ENCODE measurements at places on chromosomes 6 and 20.

GRCh38 chr20:48486065-48486464 is 341.7 kb downstream of the PREX1 start:
- no peak for DNase-seq

- DNase-seq: no peak
These were observed 125.8 kb downstream of the MAP7 start for GRCh38 chr6:136424450-136424849.

DNA sequence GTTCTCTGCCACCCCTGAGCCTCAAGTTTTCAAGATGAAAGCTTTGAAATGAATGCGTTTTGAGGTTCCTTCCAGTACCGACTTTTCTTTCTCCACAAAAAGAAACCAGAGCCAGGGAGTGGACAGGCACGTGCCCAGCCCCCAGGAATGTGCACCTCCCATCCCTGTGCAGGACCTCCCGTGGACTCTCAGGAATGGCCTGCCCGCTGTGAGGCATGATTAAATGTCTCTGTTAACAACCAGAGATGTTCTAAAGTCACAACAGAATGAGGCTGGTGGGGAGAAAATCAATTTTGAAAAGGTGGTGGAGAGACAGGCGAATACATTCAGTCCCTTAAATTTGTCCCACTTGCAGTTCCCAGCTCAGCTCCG is 1.5 kb downstream of the TGM3 start:
- DNase-seq: no peak

DNA sequence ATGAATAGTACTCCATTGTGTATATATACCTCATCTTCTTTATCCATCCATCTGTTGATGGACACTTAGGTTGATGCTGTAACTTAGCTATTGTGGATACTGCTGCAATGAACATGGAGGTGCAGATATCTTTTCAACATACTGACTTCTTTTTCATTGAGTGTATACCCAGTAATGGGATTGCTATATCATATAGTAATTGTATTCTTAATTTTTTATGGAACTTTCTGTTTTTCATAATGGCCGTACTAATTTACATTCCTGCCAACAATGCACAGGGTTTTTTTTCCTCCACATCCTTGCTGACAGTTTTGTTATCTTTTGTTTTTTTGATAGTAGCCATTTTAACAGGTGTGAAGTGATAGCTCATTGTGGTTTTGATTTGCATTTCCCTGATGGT is 5.2 kb downstream of the CCN2 start:
- no peak for DNase-seq

- no peak for DNase-seq
These were observed 275.0 kb downstream of the CENPW start for GRCh38 chr6:126614642-126615504.

- no peak for DNase-seq
These were observed 21.0 kb downstream of the SULF2 start for GRCh38 chr20:47764154-47764733.

DNA sequence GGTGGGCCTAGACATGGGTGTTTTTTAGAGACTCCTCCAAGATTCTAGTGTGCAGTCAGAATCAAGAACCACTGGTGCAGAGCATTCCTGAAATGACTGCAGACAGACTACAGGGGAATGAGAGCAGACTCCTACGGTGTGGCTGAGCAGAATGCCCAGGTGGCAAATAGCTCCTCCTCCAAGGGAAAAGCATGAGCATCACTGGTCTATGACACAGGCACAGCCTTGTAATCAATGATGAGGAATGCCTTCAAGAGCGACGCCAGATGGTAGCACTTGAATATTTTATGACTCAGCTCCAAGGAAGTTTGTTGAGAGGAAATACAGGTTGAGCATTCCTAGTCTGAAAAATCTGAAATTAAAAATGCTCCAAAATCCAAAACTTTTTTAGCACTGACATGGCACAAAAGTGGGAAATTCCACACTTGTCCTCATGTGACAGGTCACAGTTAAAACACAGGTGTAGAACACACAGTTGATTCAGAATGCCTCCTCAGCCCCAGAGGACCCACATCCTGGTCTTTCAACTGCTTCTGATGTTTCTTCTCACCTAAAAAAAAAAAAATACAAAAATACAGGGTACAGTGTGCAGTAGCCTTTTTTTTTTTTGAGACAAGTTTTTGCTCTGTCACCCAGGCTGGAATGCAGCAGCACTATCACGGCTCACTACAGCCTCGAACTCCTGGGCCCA is 10.6 kb upstream of the FAM8A1 start:
- DNase-seq: no peak

DNA sequence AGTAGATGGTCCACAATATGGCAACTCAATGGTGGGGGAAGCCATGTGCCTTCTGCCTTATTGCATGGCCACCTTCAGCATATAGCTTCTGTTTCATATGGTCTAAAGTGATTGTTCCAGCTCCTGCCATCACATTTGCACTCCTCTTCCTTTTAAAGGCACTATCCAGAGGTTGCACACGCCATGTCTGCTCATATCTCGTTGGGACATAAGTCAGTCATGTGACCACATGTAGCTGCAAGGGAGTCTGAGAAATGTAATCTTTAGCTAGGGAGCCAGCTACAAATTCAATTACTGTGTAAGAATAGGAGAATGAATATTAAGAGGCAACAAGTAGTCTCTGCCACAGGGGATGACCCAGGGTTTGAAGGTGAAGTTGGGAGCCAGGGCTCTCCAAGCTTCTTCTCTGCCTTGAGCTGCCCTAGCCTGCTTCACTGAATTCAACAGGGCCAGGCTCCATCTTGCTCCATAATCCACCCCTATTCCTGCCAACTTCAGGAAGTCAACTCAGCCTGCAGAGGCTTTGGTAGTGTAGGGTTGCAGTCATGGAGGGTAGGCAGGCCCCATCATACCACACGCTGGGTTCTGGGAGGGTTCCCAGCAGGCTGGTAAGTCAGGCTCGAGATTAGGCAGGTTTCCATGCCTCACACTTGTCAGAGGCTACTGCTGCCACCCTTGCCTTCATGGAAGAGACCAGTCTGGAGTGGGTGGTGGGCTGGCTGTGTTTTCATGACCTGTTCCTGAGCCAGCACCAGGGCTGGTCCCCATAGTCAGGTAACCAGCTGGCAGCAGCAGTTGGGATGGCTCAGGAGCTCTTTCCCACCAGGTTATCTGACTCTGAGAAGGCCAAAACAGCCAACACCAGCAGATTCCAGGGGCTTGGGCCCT is 56.7 kb upstream of the SAYSD1 start:
- no peak for DNase-seq

GRCh38 chr20:15162079-15162647 is 824.8 kb upstream of the FLRT3 start:
- DNase-seq: no peak

- no peak for DNase-seq
These were observed 20.1 kb downstream of the KCNK17 start for GRCh38 chr6:39294133-39294532.

DNA sequence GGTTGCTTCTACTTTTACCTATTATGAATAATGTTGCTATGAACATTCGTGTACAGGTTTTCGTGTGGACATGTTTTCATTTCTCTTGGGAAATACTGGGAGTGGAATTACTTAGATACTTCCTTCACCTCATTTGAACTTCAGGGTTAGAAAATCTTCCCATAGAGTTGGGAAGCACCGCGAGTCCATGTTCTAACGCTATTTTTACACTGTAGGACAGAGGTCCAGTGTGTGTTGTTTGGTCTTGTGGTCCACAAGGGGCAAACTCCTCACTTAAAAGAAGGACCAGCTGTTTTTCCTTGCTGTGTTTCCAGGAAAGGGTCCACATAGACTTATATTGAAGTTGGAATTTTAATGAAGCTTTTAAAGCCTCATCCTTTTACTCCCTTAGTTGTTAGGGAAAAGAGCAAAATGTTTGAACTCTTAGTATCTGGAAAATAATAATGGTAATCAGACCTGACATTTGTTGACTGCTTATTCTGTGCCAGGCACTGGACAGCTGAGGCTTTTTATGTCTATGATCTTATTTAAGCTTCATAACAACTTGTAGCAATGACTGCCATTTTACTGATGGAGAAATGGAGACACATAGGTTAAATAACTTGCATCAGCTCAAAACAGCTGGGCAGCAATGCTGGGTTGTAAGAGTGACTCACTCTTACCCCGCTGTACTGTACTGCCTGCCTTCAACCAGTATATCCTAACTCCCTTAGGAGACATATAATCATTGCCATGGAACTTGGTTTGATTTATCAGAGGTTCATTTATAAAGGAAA is 52.0 kb downstream of the CDC5L start:
- no peak for DNase-seq

- DNase-seq: peak; percentile 51
These were observed 102.0 kb downstream of the OR2B2 start for GRCh38 chr6:27809939-27810767.

- DNase-seq: no peak
These were observed 232.1 kb upstream of the TENT5A start for GRCh38 chr6:81984599-81984998.

GRCh38 chr6:55199239-55199638 is 24.9 kb downstream of the HCRTR2 start:
- no peak for DNase-seq

GRCh38 chr6:134892362-134892761 is 57.5 kb downstream of the ALDH8A1 start:
- no peak for DNase-seq

- DNase-seq: no peak
These were observed 287.1 kb upstream of the SGK1 start for GRCh38 chr6:134605034-134605433.

DNA sequence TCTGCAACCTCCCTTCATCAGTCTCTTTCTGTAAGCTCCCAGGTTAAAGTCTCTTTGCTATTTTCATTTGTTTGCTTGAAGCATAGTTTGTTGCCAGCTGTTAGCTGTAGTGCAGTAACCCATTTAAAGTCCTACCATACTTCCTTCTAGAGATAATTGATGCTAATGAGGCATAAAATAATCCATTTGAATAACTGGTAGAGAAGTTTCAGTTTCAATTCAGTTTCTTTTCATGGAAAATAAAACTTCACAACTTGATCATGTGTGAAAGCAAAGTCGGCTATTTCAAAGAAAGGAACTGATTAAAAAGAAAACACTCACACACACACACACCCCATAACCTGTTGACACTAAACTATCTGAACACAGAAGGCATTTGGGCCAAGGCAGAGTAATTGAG is 68.5 kb upstream of the TENT5A start:
- DNase-seq: no peak

DNA sequence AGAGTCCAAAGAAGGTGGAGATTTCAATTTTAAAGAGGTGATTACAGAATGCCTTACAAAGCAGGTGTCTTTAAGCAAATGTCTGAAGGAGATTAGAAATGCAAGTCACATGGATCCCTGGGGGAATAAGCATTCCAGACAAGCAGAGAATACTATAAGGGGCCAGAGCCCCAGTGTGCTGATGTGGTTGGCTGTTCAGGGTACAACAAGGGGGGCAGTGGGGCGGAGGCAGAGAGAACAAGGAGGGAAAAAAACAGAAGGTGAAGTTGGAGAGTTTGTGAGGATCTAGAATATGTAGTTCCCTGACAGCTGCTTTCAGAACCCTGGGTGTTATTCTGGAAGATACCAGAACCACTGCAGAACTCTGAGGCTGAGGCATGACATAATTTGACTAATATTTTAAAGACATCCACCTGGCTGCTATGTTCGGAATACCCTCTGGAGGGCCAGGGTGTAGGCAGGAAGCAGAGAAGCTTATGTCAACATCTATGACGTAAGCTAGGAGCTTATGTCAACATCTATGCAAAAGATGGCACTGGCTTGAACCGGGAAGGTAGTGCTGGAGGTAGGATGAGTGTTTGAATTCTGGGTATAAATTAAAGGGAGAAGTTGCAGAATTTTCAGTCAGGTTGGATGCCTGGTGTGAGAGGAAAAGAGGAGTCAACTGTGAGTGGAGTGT is 276.3 kb upstream of the AGPAT4 start:
- DNase-seq: no peak
